ENCODE measurements at places on chromosomes 2 and 18. TPM values are rescaled to one million over a fixed set of nuclear protein-coding genes. Genes with fewer than 3 reads are reported as not detected.
A peak's percentile ranks its signal among the peaks of the same experiment; 100 is the strongest.

QPCT gene
- not detected for total RNA-seq

STEAP3 gene
- total RNA-seq: 0.23 TPM

GTF2A1L gene
- not detected for total RNA-seq

TRIM43 gene
- total RNA-seq: not detected

ACMSD gene
- 0.20 TPM for total RNA-seq

GPR75 gene
- total RNA-seq: 3.4 TPM

PRKAG3 gene
- not detected for total RNA-seq

BMP10 gene
- total RNA-seq: not detected

- DNase-seq: no peak
These were observed 72.5 kb upstream of the CYP1B1 start for GRCh38 chr2:38148501-38148900.

DNA sequence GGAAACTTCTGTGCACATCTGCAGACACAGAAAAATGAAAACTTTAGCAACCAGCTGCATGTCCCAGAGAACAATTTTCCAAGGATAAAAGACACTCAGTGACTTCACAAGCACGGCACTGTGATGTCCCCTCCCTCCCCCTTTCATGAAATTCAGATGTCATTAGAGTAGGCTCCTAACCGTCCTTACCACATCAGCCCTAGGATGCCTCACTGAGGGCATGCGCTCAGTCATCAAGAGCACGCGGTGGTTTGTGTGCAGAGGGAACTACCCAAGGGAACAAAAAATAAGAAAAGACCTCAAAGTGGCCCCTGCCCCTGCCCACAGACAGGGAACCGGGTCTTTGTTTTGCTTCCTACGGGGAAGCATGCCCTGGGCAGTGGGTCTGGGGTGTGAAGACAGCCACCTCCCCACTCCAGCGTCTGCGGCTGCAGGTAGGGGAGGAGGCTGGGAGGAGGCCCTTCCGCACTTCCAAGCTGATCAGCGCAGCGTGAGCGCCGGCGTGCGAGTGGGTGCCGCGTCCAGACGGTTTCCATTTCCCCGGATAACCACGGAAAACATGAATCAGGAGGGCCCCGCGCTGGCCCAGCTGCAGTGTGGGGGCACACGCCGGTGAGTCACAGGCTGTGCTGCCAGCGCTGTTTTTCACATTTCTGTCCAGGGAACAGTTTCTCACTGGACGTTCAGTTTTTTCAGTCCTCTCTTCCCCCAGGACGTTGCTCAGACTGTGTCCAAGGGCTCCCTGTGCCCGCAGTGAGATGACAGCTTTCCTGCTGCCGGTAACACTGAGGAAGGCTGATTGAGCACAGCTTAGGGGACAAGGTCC lies 70.6 kb downstream of the COPS8 start:
- DNase-seq: no peak

- DNase-seq: no peak
These were observed 63.9 kb downstream of the COMMD1 start for GRCh38 chr2:61969376-61969775.

GRCh38 chr18:10033016-10033399 lies 119.2 kb downstream of the VAPA start:
- no peak for DNase-seq

- DNase-seq: no peak
These were observed 2.9 kb upstream of the PTPN4 start for GRCh38 chr2:119756837-119757236.

GRCh38 chr18:37673671-37674070 lies 108.1 kb upstream of the CELF4 start:
- DNase-seq: no peak

DNA sequence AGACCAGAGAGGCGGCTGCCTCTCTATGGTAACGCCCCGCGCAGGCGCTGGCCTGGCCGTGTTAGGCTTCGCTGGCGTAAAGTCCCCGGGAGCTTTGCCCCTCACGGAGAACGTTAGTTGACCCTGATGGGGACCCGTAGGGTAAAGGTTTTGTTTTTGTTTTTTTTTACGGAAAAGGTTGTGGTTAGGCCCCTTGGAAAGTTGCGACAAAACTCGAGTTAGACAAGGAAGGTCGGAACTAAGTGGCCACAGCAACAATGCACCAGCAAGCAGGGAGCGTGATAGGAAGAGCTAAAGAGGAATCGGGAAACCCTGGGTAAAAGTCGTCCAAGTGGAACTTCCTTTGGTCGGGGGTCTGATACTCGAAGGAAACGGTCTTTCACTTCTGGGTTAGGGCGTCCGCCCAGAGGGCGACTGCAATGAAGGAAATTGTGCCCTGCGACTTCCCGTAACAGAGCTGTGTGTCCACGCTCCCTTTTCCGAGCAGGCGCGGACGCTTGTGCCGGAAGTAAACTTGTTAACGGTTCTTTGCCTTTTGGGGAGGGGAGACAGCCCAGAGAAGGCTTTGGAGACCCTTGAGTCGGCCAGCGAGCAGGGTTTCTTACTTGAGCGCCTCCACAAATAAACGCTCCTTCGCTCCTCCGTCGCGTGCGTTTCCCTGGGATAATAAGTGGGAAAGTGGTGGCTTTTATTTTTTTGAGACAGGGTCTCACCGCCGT lies 493 bp upstream of the CLASP1 start:
- DNase-seq: peak; percentile 98

DNA sequence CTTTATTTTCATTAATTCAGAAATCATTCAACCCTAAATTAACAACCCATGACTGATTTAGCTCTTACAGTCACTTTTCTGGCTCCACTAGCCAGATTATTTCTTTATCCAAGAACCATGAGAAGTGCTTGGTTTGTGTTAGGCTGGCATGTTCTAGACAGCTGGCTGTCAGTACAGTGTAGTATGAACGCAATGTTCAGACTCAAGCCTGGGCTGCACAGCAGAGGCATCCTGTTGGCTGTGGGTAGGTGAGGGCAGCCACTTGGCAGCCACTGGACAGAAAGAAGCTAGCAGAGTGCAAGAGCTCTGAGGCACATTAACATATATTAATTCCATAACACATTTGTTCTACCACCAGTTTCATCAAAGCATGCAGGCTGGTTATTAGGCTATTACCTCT lies 522.9 kb upstream of the FSHR start:
- DNase-seq: no peak

DNA sequence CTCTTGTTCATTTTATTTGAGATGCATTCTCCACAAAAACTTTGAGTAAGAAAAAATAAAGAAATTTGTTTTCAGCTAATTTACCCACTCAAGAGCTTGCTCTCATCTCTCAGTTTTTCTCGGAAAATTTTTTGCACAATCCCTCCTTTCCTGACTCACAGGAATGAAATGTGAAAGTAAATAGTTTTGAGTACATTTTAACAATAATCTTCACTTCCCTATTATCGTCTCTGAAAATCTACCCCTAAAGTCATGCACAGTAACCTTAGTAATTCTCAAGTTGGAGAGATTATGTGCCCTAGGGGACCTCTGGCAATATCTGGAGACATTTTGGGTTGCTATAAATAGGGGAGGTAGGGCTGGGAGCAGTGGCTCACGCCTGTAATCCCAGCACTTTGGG lies 2.6 kb downstream of the CYB5A start:
- no peak for DNase-seq

DNA sequence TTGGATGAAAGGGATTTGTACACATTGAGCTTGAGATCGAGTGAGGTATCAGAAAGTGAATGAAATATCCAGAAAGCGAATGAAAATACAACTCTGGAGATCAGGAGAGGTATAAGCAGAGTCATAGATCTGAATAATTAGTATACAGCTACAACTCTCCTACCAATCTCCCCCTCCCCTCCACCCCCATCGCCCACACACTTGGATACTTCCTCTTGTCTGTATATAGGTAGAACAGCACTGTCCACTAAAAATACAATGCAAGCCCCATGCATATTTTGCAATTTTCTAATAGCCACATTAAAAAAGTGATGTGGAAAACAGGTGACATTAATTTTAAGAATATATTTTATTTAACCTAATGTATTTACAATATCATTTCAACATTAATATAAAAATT lies 23.7 kb upstream of the WIPF1 start:
- no peak for DNase-seq

GRCh38 chr2:409523-409922 lies 121.6 kb upstream of the ALKAL2 start:
- DNase-seq: no peak

GRCh38 chr2:60152226-60152833 lies 401.1 kb downstream of the BCL11A start:
- no peak for DNase-seq

All from T-cell (primary cell).